Stimulated activated naive B cell treated with anti-CD40 and anti-IgM and Interleukin-4, amounts not matched to agents 10 μg/mL and 1 μg/mL and 100 μg/mL, for 72 hours (primary cell): ENCODE measurements at places on chromosomes 13 and 19.

DNA sequence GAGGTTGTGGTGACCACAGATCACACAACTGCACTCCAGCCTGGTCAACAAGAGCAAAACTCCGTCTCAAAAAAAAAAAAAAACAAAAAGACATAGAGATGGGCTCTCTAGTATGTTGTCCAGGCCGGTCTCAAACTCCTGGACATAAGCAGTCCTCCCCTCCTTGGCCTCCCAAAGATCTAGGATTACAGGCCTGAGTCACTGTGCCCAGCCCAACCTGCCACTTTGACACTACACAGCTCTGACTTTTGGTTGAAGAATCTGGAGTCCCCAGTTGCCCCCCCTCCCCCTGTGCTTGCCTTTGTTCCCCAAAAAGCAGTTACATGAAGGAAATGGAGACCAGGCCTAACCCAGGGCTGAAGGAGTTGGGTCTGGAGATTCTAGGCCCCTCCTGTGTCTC is 12.9 kb downstream of the CARM1 start:
- H3K27me3 ChIP-seq = no peaks in the 10 kb centered on the region
- peaks cover 23% of the 10 kb centered on the region for H3K36me3 ChIP-seq
- no peak overlapping the region for H3K4me3 ChIP-seq

GRCh38 chr19:29887442-29887855 is 54.6 kb upstream of the URI1 start:
- H3K36me3 ChIP-seq = no peaks in the 10 kb centered on the region
- no peak for DNase-seq
- H3K4me3 ChIP-seq = no peak overlapping the region
- no peaks in the 10 kb centered on the region for H3K27me3 ChIP-seq

- no peak overlapping the region for H3K4me3 ChIP-seq
- peaks cover 3% of the 10 kb centered on the region for H3K4me1 ChIP-seq
- H3K27me3 ChIP-seq = no peaks in the 10 kb centered on the region
- peaks cover 54% of the 10 kb centered on the region for H3K36me3 ChIP-seq
- DNase-seq = no peak
- no peak overlapping the region for H3K27ac ChIP-seq
Measured at GRCh38 chr19:49984491-49984890, 23.5 kb upstream of the SIGLEC11 start.

GRCh38 chr13:37492741-37493514 is 105.6 kb downstream of the POSTN start:
- H3K27me3 ChIP-seq = no peaks in the 10 kb centered on the region
- no peaks in the 10 kb centered on the region for H3K4me1 ChIP-seq
- H3K36me3 ChIP-seq = no peaks in the 10 kb centered on the region
- DNase-seq = no peak

- peak overlapping the region; percentile 81 for H3K27ac ChIP-seq
- H3K36me3 ChIP-seq = peaks cover 53% of the 10 kb centered on the region
- H3K4me1 ChIP-seq = peaks cover 22% of the 10 kb centered on the region
- no peak overlapping the region for H3K4me3 ChIP-seq
- no peaks in the 10 kb centered on the region for H3K27me3 ChIP-seq
Measured at GRCh38 chr19:34226036-34226435, 28.3 kb upstream of the GARRE1 start.

- no peaks in the 10 kb centered on the region for H3K27me3 ChIP-seq
- peak overlapping the region; percentile 99 for H3K27ac ChIP-seq
- peak; percentile 76 for DNase-seq
- H3K4me3 ChIP-seq = peak overlapping the region; percentile 88
- H3K36me3 ChIP-seq = peaks cover 38% of the 10 kb centered on the region
Measured at GRCh38 chr19:9323557-9323918, 441 bp upstream of the ZNF559 start.

GRCh38 chr13:110702591-110703526 is 3.1 kb downstream of the CARS2 start:
- no peak overlapping the region for H3K4me3 ChIP-seq
- H3K27me3 ChIP-seq = no peaks in the 10 kb centered on the region
- H3K4me1 ChIP-seq = peaks cover 49% of the 10 kb centered on the region
- H3K27ac ChIP-seq = peak overlapping the region; percentile 11
- peaks cover 35% of the 10 kb centered on the region for H3K36me3 ChIP-seq

- no peak for DNase-seq
- peaks cover 27% of the 10 kb centered on the region for H3K4me1 ChIP-seq
- H3K36me3 ChIP-seq = peaks cover 16% of the 10 kb centered on the region
- peak overlapping the region; percentile 97 for H3K4me3 ChIP-seq
- no peak overlapping the region for H3K27ac ChIP-seq
- no peaks in the 10 kb centered on the region for H3K27me3 ChIP-seq
Measured at GRCh38 chr19:8512115-8512967, 1.6 kb downstream of the ZNF414 start.

GRCh38 chr19:17915940-17916593 is 16.7 kb upstream of the CCDC124 start:
- H3K27me3 ChIP-seq = peaks cover 11% of the 10 kb centered on the region
- peaks cover 3% of the 10 kb centered on the region for H3K36me3 ChIP-seq
- no peak for DNase-seq

DNA sequence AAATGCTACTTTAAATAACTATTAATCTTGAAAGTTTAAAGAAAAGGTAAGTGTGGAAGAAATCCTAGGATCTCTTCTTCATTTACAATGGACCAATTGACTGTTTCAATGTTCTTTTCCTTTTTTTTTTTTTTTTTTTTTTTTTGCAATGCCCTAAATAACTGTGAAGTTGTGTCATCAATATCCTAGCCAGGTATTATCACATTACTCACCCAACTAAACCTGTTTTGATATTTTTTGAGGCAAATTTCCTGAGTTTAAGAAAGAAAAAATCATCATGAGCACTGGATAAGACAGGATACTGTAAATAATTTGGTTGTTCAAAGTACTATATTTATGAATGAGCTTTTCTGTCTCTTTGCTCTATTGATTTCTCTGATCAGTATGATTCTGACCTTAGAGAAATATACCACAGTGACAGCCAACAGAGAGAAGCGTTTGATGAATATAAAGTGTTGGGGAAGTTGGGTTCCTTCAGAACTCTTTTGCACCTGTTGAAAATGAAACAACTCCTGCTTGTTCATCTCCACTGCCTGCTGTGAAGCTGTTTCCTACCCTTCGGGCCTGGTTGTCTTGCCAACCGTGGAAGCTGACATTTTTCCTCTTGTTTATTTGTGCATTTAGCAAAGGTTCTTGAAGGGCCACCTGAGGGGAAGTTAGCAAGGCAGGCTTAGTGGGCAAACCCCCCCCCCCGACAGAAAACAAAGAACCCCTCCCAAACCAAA is 1220.5 kb upstream of the SLC10A2 start:
- H3K4me3 ChIP-seq = no peak overlapping the region
- no peaks in the 10 kb centered on the region for H3K27me3 ChIP-seq
- no peaks in the 10 kb centered on the region for H3K4me1 ChIP-seq
- DNase-seq = no peak
- no peaks in the 10 kb centered on the region for H3K36me3 ChIP-seq
- no peak overlapping the region for H3K27ac ChIP-seq

- peaks cover 6% of the 10 kb centered on the region for H3K36me3 ChIP-seq
- no peak overlapping the region for H3K4me3 ChIP-seq
- no peak for DNase-seq
- H3K27ac ChIP-seq = no peak overlapping the region
Measured at GRCh38 chr19:40422748-40423566, 2.8 kb downstream of the SERTAD1 start.

- DNase-seq = no peak
- peaks cover 49% of the 10 kb centered on the region for H3K4me1 ChIP-seq
- peaks cover 38% of the 10 kb centered on the region for H3K36me3 ChIP-seq
- peak overlapping the region; percentile 100 for H3K27ac ChIP-seq
Measured at GRCh38 chr19:15378534-15379082, 979 bp downstream of the AKAP8 start.

GRCh38 chr13:50026788-50027473 is 11.7 kb downstream of the KCNRG start:
- H3K36me3 ChIP-seq = peaks cover 23% of the 10 kb centered on the region
- H3K27ac ChIP-seq = peak overlapping the region; percentile 53
- H3K4me1 ChIP-seq = peaks cover 48% of the 10 kb centered on the region
- no peak overlapping the region for H3K4me3 ChIP-seq
- H3K27me3 ChIP-seq = no peaks in the 10 kb centered on the region

GRCh38 chr13:45541806-45542205 is 73.7 kb downstream of the ERICH6B start:
- H3K36me3 ChIP-seq = peaks cover 5% of the 10 kb centered on the region
- no peak for DNase-seq
- H3K27me3 ChIP-seq = peaks cover 5% of the 10 kb centered on the region
- no peak overlapping the region for H3K27ac ChIP-seq

GRCh38 chr13:22270881-22271280 is 600.0 kb downstream of the FGF9 start:
- no peak for DNase-seq
- peaks cover 9% of the 10 kb centered on the region for H3K4me1 ChIP-seq
- H3K36me3 ChIP-seq = no peaks in the 10 kb centered on the region
- H3K4me3 ChIP-seq = no peak overlapping the region
- H3K27ac ChIP-seq = no peak overlapping the region
